NCI-H1436 (cell line): ENCODE measurements at places on chromosomes 12 and 14.
A peak's percentile ranks its signal among the peaks of the same experiment; 100 is the strongest.

DNA sequence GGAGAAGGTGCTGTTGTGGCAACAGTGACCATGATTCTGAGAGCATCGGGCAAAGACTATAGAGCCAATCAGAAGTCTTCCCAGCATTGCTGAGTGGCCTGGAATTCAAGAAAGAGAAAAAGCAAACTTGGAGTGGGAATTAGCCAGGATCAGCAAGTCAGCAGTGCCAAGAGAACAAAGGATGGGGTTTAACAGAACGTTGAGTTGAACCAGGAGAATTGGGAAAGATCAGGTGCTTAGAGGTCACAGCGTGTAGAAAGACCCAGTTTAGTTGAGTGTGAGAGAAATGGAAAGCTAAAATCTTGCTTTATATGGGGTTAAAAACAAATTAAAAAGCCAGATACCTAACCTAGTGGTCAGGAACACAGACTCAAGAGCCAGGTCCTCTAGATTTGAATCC, 90.5 kb upstream of the DNM1L start:
- DNase-seq: no peak

DNA sequence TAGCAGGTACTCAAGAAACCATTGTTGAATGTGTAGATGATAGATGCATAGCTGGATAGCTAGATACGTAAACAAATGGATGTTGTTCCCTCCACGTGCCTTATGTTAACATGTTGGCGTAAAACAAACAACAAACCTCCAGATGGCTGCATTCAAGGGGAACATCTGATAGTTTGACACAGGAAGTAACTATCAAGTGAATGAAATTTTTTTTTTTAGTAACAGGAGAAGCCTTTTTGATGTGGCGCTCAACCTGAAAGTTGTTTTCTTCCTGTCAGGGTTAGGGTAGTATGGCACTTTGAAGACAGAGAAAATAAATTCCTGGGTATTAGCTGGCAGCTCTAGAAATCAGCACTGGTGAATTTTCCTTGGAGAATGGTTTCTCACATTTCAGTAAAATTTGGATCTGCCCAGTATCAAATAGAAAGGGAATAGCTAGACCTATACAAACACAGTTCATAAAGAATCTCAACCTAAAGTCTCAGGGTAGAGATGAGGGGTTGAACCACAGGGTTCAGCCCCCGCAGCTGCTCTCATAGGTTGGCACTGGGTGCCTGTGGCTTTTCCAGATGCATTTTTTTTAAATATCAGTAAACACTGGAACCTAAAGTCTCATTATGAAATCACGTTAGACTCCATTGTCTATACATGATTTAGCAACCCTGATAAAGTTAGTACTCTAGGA, 18.8 kb upstream of the RAP1B start:
- DNase-seq: no peak

GRCh38 chr12:54037360-54038283, 4.8 kb downstream of the HOXC5 start:
- DNase-seq: no peak

- no peak for DNase-seq
Observed at GRCh38 chr14:88668448-88669116, 105.7 kb downstream of the ZC3H14 start.

GRCh38 chr12:118126119-118126757, 9.7 kb upstream of the PEBP1 start:
- DNase-seq: no peak

- no peak for DNase-seq
Observed at GRCh38 chr12:39351153-39351552, 91.8 kb downstream of the KIF21A start.

DNA sequence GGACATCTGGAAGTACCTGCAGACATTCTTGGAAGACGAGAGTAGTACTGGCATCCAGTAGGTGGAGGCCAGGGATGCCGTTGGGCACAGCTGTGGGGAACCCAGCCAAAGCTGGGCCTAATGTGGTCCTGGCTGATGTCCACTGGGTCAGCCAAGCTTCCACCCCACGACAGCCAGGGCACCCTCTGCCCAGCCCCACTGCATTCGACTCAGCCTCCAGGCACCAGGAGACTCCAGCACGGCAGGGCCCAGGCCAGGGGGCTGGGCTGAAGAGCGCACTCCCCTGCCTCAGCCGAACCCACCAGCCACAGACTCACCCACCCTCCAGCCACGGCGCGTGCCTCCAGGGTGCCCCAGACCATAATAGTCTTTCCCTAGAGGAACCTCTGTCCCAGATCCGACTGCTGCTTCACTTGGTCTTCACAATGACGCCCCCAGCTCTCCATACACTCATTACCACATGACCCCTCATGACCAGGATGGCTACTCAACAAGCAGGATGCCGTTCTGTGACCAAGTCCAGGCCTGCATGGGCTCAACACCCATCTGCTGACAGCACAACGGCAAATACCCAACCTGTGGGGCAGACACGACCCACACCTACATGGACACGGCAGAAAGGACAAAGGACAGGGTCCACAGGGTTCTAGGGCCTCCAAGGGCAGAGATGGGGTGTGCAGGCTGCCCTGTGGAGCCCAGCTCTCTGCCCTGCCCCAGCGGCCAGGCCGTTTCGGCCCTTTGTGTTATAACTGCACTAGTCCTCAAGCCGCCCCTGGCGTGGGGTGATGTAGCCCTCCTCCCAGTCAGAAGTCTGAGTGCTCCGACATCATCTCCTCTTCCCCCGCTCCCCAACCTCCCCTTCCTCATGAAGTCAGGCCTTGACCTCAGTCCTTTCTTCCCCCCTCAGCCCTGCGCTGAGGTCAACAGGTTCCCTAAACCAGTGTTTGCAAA, 22.8 kb downstream of the ITPK1 start:
- DNase-seq: no peak

- DNase-seq: no peak
Observed at GRCh38 chr14:54344445-54344844, 52.4 kb upstream of the CDKN3 start.

DNA sequence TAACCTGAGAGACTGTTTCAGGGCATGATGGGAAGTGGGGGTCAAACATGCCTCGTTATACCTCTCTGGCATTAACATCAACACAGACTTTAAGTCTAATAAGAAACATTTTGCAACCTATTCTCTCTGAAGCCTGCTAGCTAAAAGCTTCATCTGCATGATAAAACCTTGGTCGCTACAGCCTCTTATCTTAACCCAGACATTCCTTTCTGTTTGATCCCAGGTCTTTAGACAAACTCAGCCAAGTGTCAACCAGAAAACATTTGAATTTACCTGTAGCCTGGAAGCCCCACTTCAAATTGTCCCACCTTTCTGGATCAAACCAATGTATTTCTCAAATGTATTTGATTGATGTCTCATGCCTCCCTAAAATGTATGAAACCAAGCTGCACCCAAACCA, 9.1 kb downstream of the PPP2R3C start:
- no peak for DNase-seq

- no peak for DNase-seq
Observed at GRCh38 chr12:75322464-75322863, 7.7 kb downstream of the CAPS2 start.

- DNase-seq: no peak
Observed at GRCh38 chr14:94056579-94057308, 24.3 kb downstream of the DDX24 start.

DNA sequence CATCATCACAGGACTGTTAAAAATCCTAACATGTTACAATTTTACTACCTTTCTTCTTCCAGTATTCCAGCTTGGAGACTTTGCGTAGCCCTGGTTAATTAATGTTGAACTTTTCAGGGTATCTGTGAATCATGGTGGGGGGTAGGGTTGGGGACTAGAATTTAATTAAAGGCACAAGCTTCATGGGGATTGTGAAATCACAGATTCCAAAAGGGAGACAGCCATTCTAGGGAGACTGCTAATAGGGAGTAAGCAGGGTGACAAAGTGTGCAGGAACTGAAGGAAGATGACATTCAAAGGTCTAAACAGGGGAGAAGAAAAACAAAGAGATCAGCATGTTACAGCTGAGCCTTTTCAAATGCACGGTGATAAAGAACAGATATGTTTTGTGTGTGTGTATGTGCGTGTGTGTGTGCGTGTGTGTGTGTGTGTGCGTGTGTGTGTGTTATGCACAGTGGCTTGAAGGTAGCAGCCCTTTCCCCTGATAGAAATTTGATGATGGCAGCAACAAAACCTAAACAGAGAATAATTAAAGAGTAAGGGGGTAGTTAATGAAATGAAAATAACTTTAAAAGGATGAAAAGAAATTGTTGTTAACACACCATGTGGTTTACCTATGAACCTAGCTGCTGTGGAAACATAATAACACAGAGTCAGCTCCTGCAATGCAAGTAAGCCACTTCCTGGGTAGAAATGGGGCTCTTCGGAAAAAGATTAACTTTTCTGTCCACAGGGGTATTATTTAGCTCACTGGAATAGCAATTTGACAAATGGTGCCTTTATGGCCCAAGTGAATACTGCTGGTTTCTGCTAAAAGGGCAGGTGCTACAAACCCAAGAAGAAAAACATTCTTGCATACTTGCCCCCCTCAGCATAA, 581.7 kb downstream of the DIO2 start:
- DNase-seq: no peak

DNA sequence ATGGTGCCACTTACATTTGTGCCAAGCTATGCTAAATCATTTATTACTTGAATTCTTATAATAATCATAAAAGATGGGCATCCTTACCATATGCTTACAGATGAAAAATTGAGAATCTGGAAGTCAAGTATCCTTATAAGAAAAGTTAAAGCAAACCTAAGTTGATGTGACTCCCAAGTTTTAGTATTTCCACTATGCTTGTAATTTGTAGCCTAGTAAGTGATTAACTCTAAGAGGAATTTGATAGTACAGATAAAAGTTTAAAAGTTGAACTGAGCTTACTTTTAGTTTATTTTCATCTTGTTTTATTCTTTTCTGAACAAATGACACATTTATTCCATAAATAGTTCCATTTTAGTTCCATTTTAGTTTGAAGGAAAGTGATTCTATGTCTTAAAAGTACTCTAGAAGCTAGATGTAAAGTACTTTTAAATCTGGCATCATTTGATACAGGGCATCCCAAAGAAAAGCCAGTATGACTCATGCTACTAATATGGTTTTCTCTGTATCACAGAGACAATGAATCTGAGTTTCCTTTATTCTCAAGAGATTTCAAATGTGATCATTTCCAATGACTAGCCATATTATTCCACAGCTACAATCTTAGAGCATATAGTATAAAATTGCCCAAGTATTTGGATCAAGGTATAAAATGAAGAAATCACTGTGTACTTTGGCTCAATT, 596.0 kb downstream of the SLC16A7 start:
- no peak for DNase-seq

GRCh38 chr14:72644038-72644437, 249.9 kb downstream of the DPF3 start:
- DNase-seq: no peak

- DNase-seq: peak; percentile 42
Observed at GRCh38 chr14:36646664-36647416, 14.8 kb upstream of the PAX9 start.

- DNase-seq: no peak
Observed at GRCh38 chr14:83342590-83342989, 1808.9 kb upstream of the SEL1L start.

GRCh38 chr12:108560321-108560721, 652 bp downstream of the SART3 start:
- DNase-seq: no peak

- peak; percentile 50 for DNase-seq
Observed at GRCh38 chr12:109804820-109805761, 28.1 kb downstream of the TRPV4 start.

- no peak for DNase-seq
Observed at GRCh38 chr14:35898217-35898775, 72.2 kb downstream of the BRMS1L start.

- DNase-seq: no peak
Observed at GRCh38 chr12:41684997-41685396, 459.7 kb downstream of the GXYLT1 start.

DNA sequence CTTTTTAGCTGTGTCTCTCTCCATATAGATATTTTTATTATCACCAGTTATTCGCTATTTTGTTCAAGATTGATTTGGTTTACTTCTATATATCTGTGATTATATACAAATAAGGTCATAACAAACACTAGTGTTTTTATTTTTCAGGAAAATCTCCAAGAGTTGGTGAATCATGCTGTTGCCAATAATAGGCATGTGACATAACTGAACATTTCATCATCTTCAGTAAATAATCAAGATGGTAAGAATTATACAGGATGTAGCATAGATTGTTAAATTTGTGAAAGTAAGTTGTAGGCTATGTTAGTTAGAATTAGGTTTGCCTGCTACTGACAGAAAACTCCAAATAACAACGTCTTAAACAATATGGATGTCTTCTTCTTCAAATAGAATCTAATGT, 240.9 kb upstream of the PDE3A start:
- DNase-seq: no peak

- DNase-seq: peak; percentile 56
Observed at GRCh38 chr12:80936642-80937390, 918 bp downstream of the LIN7A start.

DNA sequence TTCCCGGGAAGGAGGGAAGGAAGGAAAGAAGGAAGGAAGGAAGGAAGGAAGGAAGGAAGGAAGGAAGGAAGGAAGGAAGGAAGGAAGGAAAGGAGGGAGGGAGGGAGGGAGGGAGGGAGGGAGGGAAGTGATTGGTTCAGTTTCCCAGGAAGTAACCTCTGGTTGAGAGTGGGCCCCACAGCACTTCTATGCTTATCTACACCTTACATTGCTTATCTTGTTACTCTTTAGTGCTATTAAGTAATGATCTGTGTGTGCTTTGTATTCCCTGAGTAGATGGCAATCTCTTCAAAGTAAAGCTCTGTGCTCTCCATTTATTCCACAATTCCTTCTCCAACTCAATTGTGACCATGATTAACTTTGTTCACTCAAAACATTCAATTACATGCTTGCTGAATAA, 74.6 kb downstream of the SLC38A4 start:
- DNase-seq: no peak

GRCh38 chr12:5599378-5599777, 167.5 kb downstream of the NTF3 start:
- DNase-seq: no peak

GRCh38 chr14:50083467-50084337, 32.7 kb downstream of the VCPKMT start:
- no peak for DNase-seq

DNA sequence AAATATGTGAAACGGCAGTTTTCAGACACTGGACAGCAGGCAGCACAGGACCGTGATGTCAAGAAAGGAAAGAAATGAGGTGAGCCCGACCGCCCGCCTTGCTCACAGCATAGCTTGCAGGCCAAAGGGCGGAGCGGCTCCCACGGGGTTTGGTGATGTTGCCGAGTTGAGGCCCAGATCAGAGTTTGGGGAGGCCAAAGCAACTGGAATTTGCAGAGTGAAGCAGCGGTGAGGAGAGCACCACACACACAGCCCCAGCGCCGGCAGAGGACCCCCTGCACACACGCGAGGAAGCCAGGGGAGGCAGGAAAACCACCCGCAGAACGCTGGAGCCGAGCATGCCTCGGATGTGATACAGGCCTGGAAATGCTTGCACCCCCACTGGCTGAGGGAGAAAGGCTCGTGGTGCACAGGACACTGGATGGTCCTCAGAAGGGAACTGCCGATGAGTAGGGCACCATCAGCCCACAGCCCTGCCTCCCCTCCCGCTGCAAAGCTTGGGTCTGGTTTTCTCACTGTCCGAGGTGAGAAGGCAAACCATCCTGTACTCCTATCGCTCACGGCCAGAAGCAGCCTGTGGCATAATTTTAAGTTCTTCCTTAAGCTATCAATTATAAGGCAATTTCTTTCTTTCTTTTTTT, 25.7 kb upstream of the PLD4 start:
- DNase-seq: no peak
